ENCODE measurements at places on chromosomes 3 and 15.

- DNase-seq = no peak
Observed at GRCh38 chr3:152865668-152866245, 30.8 kb downstream of the P2RY1 start.

- no peak for DNase-seq
Observed at GRCh38 chr3:185995352-185995751, 57.5 kb upstream of the TRA2B start.

- DNase-seq = no peak
Observed at GRCh38 chr15:39543651-39544050, 37.2 kb upstream of the THBS1 start.

DNA sequence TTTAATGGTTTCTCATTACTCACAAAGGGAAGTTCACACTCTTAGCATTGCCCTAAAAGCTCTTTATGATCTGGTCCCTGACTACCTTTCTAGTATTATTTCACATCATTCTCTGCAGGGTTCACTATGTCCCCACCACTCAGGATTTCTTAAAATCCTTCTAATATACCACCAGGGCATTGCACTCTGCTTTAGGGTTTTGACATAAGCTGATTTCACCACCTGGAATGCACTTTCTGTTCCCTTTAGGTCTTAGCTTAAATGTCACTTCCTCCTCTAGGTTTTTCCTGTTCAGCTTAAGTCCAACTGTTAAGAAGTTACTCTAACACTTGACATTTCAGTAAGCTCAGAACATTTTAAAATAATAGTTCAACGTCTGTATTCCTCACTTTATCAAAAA lies 81.7 kb downstream of the HCN4 start:
- no peak for DNase-seq

DNA sequence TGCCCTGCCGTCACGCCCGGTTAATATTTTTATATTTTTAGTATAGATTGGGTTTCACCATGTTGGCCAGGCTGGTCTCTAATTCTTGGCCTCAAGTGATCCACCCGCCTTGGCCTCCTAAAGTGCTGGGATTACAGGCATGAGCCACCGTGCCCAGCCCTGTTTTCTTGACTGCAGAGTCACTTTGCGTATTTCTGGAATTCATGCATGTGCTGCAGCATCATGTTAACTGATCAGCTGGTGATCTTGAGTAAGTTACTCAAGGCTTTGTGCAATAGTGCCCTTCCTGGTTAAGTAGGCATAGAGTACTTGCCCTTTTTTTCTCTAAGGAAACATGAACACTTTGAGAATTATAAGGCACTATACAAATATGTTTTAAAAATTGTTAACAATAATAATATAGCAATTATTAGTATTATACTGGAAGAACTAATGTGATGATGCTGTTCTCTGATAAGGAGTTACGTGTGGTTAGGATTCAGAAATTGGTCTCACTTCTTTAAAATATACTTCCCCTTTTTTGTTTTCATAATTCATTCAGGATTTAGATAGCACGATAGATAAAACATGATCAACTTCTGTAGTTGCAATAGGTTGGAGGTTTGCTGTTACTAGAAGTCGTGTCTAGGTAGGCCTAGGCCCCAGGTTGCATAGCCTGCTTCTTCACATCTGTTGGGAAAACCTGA lies 33.6 kb downstream of the GPR171 start:
- DNase-seq = no peak

DNA sequence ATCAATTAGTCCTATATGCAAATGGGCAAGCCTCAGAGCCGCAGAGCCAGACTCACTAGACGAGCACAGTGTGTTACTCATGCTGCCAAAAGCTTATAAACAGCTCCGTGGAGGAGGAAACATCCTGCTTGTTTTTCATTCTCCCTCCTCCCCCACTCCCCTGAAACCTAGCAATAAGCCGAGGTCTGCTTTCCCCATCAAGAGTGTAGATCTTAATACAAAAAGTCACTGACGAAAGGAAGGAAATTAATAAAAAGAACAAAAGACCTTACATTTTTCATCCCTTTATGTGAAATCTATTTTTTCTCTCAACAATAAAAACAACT lies 88.5 kb downstream of the XXYLT1 start:
- no peak for DNase-seq

- no peak for DNase-seq
Observed at GRCh38 chr15:57398336-57398735, 22.0 kb downstream of the CGNL1 start.

DNA sequence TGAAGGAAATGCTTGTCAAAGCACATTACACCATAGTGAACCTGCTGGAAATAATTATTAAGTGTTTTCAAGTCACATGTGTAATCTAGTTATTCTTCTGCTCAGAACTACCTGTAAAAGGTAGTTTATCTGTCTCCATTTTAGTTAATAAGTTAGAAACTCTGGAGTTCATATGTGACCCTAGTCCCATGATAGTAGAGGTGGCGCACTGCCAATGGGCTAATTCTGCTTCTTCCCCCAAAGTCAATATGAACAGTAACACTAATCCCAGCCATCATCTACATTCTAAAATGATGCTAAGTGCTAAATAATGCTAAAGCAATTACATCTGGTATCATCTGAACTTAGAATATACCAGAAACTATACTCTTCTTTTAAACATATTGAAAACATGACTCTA lies 361.0 kb upstream of the NECTIN3 start:
- no peak for DNase-seq

DNA sequence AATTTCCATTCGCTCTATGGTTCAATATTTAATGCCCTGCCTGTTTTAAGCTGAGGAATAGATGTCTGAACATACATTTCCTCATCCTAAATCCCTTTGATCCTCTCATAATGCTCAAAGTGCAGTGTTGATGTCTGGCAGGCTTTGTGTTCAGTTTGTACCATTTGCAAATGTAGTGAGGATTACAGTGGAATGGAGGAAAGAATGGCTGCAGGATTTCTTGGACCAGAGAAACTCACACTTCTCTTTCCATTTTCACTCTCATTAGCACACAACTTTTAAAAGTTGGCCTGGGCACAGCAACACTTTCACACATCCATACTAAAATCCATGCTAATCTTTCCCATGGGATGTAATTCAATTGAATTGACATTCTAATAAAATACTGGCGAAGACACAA lies 28.6 kb upstream of the THRB start:
- no peak for DNase-seq

DNA sequence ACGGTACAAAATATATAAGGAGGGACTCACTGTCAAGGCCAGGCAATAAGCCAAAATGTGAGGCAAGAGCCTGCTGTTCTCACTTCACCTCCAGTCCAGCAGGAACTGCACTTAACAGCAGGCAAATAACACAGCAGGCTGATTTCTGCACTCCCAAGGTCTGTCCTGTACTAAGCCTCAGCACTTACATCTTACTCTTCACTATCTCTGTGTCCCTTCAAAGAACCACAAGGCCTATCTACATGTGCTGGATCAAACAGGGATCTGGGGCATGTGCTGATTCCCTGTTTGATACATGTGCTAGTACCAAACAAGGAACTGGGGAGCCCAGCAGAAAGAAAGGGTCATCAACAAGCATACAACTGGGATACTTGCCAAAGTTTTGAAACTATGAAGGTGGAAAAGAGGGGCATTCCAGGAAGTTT lies 22.2 kb downstream of the UACA start:
- DNase-seq = no peak

DNA sequence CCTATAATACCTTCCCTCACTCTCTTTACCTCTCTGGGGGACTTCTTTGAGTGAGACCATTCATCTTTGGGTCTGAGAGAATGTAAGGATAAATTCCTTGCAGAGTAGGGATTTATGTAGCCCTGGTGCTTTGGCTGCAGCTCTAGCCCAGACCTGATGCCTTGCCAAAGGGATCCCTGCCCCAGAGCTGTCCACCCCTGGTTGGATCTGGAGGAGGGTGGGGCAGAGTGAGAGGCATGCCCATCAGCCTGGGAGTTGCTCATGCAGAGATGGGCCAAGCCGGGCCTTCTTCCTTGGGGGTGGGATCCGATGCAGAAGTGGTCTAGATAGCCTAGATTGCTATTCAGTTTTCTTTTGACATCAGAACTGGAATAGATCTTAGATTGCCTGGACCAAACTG lies 31.5 kb downstream of the RTP1 start:
- no peak for DNase-seq

GRCh38 chr3:10515884-10516495 lies 10.6 kb upstream of the ATP2B2 start:
- DNase-seq = no peak

DNA sequence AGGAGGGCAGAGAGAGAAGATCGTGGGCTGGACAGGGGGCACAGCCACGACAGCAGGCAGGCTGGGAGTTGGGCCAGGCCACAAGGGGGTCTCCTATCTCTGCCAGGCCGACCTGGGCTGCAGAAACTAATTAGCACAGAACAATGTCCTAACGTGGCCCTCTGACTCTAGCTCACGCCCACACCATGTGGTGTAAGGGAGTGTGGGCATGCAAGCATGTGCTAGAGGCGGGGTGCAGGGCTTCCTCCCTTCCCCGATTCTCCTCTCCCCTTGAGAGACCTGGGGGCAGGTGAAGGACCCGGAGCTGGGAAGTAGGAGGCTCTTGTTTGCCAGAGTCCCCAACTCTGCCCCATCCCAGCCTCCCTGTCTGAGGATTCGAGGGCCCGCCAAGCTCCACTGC lies 65.5 kb downstream of the LINGO1 start:
- DNase-seq = no peak

- DNase-seq = no peak
Observed at GRCh38 chr3:172816281-172816680, 65.8 kb downstream of the ECT2 start.

DNA sequence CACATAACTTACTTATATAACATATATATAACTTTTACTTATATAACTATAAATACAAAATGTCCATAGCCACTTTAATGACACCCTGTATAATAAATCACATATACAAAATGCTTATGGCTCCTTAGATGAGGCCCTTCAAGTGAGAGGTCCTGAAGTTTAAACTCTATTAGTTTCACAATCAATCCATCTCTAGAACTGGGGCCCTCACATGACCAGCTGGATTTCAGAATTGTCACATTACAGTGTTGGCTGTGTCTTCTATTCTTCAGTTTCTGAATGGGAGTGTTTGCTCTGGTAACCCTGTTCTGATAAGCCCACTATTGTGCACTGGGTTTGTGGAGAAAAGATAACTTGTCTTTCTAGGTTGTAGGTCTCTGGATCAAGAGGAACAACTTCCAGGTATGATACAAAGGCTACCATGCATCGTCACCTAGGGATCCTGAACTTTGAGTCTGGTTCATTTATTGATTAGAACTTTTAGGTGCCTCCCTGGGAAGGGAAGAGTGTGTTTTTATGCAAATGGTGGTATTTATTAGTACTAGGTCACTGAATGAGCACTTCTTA lies 107.9 kb downstream of the DNAH12 start:
- DNase-seq = no peak

- no peak for DNase-seq
Observed at GRCh38 chr3:75300606-75301005, 363.5 kb upstream of the FRG2C start.

DNA sequence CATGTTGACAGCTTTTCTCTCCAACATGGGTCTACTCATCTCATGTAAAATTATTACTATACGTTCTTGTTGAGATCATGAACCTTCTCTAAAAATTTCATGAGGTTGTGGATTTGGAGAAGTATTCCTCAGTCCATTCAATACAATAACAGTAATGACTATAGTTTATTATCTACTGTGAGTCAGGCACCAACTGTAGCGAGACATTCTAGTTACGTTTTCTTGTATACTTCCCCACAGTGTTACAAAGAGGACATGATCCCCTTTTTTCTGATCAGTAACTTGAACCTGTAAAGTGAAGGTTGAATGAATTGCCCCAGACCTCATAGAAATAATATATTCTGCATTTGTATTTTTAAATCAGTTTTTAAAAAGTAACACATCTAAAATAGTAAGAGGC lies 76.4 kb downstream of the AKAP13 start:
- no peak for DNase-seq

DNA sequence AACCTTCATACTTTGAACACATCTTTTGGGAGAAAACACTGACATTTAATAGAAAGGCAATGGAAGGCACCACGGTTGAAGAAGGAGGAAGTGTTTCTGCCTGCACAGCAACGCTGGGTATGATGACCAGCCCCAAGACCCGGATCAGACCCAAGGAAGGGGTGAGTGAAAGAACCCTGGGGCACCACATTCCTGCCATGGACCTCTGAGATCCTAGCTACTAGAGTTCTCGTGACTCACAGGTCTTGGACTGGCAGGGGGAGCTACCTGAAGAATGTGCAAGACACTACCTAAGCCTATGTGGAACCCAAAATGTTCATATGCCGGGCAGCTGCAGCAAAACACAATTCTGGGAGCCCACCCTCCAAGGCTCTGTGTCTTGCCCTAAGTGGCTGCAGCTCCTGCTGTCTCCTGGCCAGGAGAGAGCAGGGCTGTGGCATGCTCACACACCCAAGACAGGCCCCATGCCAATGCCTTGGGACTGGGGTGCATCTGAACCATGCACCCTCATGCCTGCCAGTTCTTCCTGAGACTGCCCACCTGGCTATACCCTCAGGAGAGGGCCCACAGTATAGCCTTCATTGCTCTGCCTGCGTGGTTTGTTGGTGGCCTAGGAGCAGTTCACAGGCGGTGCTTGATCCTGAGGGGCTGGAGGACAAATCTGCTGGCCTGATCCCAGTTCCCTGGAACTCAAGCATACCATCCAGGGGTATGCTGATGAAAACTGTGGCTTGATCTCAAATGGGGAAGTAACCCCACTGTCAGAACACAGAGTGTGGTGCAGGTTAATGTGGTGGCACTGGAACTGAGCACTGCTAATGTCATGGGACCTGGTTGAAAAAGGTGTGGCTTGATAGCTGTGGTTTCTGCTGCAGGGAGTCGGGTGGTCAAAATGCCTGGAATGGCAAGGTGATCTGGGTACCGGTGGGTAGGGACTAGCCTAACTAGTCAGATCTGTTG lies 353.3 kb upstream of the ARHGEF26 start:
- DNase-seq = no peak

DNA sequence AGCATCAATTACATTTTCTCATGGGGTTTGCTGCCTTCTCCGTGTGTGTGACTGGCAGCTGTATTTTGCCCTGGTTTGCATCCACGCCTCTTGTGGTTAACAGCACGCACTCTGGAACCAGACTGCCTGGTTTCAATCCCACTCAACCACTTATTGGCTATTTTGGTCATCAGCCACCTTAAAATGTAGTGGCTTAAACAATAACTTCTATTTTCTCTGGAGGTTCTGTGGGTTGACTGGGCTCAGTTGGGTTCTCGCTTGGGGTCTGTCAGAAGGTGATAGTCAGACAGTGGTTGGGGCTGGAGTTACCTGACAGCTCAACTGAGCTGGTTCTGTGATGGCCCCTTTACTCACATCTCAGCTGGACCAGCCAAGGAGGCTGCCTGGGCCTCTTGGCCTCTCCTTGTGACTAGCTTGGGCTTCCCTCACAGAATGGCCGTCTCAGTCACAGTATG lies 36.8 kb downstream of the EHD4 start:
- no peak for DNase-seq

DNA sequence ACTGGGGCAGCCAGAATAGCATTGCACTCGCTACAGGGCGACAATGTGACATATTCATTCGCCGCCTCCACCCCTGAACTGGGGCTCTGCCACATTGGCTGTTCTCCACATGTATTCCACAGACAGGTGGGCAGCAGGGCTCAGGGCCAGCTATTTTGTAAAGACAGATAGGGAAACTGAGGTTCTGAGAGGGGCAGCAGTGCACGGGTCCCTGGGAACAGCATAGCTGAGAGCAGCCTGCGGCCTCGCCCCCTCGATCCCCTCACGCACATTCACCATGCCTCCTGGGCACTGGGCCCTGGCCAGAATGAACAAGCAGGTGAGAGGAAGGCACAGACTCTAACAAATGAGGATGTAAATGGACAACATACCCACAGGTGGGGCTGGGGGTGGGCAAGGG lies 75.0 kb upstream of the SPATA12 start:
- DNase-seq = no peak
